ENCODE measurements at places on chromosomes 5 and 9. TPM values are rescaled to one million over a fixed set of nuclear protein-coding genes. Genes with fewer than 3 reads are reported as not detected.

The PCDHB3 gene
- polyA plus RNA-seq, result 2.3 TPM

The C5orf52 gene
- polyA plus RNA-seq, result not detected

GRCh38 chr5:75729321-75729720 is 12.1 kb upstream of the POC5 start:
- DNase-seq, result peak; percentile 22

- DNase-seq, result no peak
Observed at GRCh38 chr9:976943-977837, 735 bp downstream of the DMRT3 start.

- no peak for DNase-seq
Observed at GRCh38 chr9:134686896-134687295, 45.3 kb downstream of the COL5A1 start.

DNA sequence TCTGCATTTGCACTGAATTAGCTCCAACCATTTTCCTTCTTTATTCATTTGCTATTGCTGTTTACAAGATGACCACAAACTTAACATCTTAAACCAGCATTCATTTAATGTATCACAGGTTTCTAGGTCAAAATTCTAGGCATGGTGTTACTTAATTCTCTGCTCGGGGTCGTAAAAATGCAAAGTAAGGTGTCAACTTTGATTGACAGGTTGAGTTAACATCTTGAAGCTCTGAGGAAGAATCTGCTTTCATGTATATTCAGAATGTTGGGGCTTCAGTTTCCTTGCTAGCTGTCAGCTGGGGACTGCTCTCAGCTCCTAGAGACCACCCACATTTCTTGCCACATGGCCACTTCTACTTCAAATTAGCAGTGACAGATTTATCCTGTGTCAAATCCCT is 348.7 kb upstream of the GRIN3A start:
- no peak for DNase-seq

GRCh38 chr5:168468836-168469235 is 17.4 kb upstream of the RARS1 start:
- DNase-seq, result no peak

The GKAP1 gene
- polyA plus RNA-seq, result 8.6 TPM

The PCDHA10 gene
- polyA plus RNA-seq, result 1.7 TPM

DNA sequence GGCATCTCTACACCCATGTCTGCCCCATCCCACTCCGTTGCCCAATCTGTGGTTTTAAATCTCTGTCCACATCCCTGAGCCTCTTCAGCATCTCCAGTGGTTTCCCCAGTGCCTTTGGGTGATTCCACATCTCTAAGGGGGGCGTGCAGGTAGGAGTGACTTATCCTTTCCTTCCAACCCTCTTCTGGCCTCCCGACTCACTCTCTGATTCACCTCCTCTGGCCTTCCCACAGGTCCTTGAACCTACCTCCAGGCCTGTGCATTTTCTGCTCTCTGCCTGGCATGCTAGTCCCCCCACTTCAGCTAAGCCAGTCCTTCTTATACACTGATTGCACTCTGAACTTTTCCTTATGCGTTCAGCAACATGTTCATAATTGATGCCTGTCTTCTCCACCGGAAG is 99.0 kb downstream of the RALGPS1 start:
- no peak for DNase-seq

- no peak for DNase-seq
Observed at GRCh38 chr5:168313596-168314204, 22.3 kb downstream of the WWC1 start.

- no peak for DNase-seq
Observed at GRCh38 chr9:136603216-136603615, 57.4 kb upstream of the NOTCH1 start.

- no peak for DNase-seq
Observed at GRCh38 chr5:94776167-94776566, 157.7 kb downstream of the SLF1 start.

Data from kidney (tissue), 22 donors.